ENCODE measurements at places on chromosomes 4 and X.

- DNase-seq: no peak
Measured at GRCh38 chr4:114085611-114086345, 106.3 kb upstream of the ARSJ start.

DNA sequence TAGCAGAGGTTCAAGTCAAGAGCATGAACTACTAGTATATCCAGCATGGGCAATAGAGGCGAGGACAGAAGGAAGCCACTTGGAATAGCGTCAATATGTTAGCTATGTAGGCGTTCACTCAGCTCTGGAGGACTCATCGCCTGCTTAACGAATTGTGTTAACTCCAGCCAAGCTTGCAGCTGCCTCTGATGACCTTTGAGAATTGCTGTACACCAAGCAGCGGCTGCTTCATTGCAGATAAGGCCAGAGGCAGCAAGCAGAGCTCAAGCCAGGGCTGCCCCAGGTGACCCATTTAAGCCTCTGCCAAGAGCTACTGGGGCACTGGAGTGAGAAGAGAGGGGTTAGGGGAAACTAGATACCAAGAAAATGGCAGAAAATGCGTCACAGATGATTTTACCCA, 160.2 kb upstream of the IGFBP7 start:
- no peak for DNase-seq

- DNase-seq: no peak
Measured at GRCh38 chr4:3007724-3008123, 44.4 kb downstream of the GRK4 start.

DNA sequence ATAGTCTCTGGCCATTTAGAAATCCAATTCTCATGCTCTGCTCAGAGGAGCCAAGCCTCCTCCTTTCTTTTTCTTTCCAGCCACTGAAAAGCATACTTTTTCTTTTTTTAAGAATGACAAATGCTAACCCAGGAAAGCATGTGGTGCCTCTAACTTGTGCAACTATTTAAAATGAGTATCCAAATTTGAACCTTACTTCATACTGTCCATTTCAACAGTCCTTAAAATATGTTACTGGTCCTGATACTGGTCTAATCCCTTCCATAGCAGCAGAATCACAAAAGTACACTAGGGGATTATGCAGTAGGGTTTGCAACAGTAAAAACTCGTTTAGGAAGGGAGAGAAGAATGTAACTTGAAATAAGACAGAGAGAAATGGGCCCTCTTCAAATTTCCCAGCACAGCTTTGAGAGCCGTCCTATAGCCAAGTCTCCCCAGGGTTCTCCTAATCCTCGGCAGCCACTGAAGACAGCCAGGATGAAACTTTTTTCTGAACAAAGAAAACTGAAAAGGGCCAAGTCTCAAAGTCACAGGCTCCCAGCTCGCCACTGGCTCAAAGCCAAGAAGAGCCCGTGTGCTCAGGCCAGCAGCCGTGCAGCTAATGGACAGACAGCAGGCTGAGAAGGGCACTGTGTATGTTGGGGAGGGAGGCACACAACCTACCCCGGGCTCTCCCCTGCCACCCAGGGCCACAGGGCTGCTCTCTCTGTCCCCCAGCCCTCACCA, 39.5 kb downstream of the GPC4 start:
- DNase-seq: no peak

DNA sequence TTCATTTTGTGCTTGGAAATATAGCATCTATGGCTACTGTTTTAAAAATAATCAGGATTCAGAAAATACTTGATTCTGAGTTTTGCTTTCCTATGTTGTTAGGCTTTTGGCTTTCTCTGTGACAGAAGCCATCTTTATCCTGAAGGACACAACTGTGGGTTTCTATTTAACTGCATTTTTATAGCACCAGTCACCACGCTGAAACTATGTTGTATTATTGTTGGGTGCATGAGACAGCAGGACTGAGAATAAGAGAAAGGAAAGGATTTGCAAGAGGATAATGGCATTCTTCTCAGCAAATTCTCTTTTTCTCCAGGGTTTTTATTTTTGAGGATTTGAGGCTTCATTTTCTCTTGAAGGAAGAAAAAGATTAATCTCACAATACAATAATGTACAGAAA, 10.1 kb upstream of the NEUROG2 start:
- no peak for DNase-seq

GRCh38 chr4:12118651-12119213, 690.0 kb upstream of the HS3ST1 start:
- DNase-seq: no peak

DNA sequence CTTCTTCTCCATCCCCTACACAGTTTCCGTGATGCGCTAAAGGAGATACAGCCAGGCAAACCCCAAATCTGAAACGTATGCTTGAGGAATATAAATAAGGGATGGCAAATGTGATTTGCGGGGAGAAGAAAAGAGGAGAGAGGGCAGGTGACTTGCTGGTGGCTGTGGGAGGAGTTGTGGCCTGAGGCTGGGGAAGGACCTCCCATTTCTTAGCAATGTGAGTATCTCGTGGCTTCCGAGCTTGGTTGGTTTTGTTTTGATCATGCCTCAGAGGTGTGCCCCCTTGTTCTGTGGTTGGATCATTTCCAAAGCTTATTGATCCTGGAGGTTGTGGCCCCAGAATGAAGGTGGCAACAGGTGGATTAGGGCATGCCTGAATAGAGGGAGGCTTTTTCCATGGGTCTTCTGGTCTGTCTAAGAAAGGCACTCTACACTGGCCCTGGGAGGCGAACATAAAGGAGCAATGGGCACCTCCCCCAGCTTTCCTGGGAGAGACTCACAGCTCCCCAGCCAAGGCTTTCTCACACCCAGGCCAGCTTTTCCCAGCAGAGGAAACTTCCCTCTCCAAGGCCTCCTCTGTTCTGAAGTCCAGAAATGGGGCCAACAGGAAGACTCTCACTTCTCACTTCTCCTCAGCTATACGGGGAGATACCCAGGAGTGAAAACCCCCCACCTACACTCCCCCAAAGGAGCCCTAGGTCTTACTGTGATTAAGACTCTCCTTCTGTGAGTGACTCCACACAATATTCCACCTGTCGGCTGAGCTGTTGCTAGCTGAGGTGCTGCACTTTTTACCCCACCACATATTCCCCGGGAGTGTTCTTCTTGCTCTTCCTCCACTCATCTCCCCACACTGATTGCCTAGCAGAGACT, 40.0 kb downstream of the C4orf51 start:
- DNase-seq: no peak

DNA sequence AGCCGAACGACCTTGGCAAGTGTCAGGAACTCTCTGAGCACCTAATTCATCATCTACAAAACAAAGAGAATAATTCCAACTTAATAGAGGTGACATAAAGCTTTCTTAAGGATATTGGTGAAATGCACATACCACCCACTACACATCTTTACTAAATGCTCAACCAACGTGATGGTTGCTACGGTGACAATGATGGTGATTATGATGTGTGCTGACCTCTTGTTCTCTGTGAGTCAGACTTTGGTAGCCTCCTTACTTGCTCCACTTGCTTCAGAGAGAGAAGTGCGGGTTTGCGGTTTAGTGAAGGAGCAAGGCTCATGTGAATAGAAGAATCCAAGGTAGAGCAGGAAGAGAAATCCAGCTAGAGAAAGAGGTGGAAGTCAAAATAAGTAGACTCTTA, 52.8 kb upstream of the CLNK start:
- DNase-seq: no peak

GRCh38 chr4:159516556-159517140, 413.8 kb downstream of the RAPGEF2 start:
- no peak for DNase-seq

DNA sequence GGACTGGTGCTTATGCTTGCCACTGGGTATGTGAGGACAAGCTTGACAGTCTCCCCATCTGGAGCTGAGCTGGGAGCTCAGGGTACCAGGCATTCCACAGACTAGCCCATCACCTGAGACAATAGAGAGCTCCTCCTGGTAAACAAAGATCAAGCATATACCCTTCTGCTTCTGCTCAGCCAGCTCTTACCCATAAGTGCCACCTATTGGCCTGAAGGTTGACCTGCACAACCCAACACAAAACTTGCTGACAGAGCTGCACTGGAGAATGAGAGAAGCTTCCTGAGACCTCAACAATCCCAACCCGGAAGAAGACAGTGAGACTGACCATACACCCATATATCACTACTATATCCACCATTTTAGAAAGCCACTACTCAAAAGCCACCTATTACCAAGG, 1049.2 kb upstream of the INTU start:
- DNase-seq: no peak

- no peak for DNase-seq
Measured at GRCh38 chrX:153905481-153906095, 1.1 kb downstream of the AVPR2 start.

DNA sequence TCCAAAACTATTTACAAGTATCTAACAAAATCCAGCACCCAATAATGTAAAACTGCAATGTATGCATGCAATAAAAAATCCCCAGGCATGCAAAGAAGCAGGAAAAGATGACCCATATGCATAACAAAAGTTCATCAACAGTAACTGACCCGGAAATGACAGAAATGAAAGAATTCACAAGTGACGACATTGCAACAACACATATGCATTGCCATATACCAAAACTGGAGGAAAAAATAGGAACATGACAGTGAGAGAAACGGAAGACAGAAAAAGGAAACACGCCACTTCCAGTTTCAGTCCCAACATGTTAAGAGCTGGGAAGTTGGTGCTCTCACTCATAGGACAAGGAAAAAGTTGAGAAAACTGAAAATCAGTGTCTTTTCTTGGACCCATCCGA, 154.6 kb downstream of the EVC2 start:
- DNase-seq: no peak

GRCh38 chr4:16844816-16845586, 53.4 kb downstream of the LDB2 start:
- no peak for DNase-seq

DNA sequence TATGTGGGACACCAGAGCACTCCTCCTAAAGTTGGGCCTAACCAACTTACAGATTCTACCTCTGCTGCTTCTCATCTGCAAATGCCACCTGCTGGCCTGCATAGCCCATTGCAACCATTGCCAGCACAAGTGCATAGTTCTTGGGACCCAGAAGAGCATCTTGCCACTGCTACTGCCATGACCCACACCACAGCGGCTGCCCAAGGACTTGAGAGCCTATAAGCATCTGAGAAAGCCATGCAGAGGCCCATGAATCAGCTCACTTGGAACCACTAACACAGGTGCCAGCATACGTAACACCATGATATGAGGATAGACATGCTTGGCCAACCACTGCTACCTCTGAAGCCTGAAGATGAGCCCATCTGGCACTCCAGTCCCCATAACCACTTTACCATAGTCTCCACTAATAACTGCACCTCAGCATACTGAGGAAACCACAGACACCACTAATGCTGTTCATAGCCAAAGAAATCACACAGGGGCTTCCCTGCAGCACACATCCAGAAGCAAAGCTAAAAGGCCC, 258.1 kb upstream of the AGTR2 start:
- DNase-seq: no peak

DNA sequence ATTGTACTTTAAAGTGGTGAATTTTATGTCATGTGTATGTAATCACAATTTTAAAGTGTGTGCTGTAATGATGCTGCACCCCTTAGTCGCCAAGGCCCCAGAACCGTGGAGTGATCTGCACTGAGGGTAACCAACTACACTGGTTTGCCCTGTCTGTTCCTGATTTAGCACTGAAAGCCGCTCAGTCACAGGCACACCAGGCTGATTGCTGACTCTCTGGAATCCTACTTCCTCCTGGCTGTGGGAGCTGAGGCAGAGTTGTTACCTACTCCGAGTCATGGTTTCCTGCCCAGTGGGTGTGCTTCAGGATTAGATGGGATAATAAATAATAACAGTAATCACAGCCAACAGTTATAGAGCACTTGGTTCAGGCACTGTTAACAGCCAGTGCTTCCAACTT, 645.4 kb downstream of the BCOR start:
- DNase-seq: no peak

- DNase-seq: no peak
Measured at GRCh38 chr4:95638920-95639501, 90.2 kb upstream of the UNC5C start.

DNA sequence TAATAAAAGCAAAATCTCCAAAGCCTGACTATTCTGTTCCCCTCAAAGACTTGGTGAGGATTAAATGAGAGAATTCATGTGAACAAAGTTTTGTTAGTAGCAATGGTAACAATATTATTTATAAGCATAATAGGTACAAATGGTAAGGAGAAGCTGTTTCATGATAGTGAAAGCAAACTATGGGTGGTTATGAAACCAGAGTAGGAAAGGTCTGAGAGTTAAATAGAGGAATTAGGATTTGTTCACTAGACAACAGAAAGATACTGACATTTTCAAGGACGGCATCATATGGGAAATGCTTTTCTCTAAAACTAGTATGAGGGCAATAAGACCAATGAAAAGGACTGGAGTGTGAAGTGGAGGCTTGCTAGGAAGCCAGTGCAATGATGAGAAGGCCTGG, 128.6 kb upstream of the FTHL17 start:
- no peak for DNase-seq

DNA sequence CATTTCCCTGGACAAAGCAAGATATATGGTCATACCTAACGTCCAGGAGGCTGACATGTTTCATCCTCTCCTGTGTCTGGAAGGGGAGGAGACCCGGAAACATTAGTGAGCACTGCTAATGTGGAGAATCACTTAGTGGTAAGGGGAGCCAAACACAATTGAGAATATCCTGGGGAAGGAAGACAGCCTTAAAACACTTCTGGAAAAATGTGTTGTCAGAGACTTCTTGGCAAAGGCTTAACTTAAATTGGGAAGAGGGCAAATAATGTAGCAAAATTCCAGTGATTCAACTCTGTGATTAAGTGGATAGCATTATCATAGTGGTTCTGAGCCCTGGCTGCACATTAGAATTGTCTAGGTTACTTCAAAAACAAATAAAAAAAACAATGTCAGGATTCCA, 39.5 kb downstream of the SPARCL1 start:
- no peak for DNase-seq

DNA sequence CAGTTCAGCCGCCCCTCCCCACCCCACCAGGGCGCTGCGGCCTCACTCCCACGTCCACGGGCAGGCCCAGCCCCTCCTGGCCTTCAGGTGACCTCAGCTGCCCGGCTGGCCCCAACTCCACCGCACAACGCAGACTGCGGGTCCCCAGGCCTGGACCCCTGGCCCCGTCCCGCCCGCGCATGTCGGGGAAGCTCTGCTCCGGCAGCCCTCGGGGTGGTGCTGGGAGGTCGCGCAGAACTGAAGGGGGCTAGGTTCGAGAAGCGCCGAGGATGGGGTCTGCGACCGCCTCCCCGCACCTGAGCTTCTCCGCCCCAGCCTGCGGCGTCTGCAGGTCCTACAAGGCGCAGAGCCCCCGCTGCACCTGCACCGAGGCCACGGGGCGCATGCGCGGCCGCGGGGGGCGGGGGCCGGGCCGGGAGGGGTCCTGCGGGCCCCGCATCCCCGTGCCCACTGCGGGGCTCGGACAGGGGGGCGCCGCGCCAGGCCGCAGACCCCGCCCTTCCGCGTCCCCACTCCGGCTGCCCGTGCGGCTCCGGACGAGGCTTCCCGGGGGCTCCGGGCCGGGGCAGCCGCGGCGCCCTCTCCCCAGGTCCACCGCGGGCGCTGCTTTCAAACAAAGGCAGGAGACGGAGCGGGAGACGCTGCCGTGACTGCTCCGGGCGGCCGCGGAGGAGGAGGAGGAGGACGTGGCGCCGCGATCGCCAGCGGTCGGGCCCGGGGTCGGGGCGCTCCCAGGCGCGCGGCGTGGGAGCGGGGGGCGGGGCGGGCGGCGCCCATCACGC, 672 bp upstream of the NAT8L start:
- DNase-seq: peak; percentile 25
